Epithelial cell of prostate (primary cell): ENCODE measurements at places on chromosomes 2 and 18.

DNA sequence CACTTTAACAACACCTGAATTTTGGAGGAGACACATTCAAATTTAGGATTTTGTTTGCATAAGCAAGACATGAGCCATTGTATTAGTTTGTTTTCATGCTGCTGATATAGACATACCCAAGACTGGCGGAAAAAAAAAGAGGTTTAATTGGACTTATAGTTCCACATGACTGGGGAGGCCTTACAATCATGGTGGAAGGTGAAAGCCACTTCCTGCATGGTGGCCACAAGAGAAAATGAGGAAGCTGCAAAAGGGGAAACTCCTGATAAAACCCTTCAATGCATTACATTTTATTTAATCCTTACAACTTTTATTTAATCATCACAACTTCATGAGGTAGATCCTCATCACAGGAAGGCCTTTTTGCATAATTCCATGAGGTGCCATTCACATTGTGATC is 242.0 kb upstream of the STON1 start:
- DNase-seq = no peak

DNA sequence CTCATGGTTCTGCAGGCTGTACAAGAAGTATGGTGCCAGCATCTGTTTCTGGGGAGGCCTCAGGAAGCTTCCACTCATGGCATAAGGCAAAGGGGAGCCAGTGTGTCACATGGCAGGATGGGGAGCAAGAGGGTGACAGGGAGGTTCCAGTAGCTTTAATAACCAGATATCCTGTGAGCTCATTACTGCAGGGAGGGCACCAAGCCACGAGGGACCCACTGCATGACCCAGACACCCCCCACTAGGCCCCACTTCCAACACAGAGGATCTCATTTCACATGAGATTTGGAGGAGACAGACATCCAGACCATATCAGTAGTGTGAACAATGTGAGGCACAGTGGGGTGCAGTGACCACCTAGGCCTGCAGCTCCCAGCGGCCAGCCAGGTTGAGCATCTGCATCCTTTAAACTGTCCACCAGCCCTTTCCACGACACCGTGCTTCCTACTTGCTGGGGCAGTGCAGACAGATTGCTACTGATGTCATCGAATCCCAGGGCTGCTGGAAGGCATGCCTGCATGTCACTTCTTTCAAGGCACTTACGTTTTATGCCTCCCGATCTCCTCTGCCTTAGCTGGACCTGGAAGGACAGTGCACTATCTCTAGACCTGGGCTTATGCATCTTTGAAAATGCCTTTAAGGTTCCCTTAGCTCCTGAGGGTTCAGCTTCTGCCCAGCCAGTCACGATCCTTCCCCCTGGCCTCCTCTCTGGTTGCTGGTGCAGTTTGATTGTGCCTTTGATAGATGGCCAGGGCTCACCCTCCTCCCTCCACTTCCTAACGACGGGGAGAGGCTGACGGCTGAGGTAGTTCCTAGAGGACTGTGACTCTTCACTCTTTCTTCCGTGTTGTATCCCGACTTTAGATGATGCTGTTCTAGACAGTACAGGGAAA is 174.3 kb downstream of the FAM210A start:
- DNase-seq = no peak

- DNase-seq = no peak
Measured at GRCh38 chr18:59229701-59230443, 9.9 kb downstream of the GRP start.

- peak; percentile 53 for DNase-seq
Measured at GRCh38 chr2:98280376-98281102, 65.7 kb upstream of the CNGA3 start.

DNA sequence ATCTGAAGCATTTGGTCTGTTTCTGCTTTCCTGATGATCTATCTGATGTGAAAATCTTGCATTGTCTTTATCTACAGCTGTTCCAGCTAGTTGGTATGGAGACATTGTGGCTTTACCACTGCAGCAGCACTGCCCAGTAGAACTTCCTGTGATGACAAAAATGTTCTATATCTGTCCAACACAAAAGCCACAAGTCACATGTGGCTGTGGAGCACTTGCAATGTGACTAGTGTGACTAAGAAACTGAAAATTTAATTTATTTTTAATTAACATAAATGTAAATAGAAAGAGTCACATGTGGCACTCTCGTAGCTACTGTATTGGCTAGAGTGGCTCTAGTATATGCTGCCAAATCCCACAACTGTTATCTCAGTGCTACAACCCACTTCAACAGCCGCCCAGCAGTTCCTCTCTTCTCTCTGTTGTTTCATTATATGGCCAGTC is 425.7 kb downstream of the SETBP1 start:
- no peak for DNase-seq
